Stimulated activated CD4-positive, alpha-beta T cell treated with anti-CD3 and anti-CD28 coated beads, Interleukin-2, amount 100 ng/mL, for 48 hours (primary cell): ENCODE measurements at places on chromosomes 3 and 15.

GRCh38 chr3:39935261-39935660 lies 125.9 kb downstream of the MYRIP start:
- DNase-seq, result no peak

DNA sequence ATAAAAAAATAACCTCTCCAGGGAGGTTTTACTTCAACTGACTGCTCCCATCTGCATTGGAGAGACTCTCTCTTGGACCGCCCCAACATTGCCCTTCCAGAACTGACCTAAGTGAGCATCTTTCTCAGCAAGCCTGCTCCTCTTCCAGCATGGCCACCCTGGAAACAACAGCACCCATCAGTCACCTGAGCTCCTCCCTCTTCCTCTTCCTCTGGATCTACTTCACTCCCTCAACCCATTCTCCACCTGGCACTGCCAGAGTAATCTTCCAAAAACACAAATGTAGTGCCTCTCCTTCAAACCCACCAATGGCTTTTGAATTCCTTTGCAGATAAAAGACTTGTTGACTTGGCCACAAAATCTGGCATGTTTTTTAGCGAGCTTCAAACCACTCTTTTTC lies 128.8 kb upstream of the NR2F2 start:
- DNase-seq, result no peak

DNA sequence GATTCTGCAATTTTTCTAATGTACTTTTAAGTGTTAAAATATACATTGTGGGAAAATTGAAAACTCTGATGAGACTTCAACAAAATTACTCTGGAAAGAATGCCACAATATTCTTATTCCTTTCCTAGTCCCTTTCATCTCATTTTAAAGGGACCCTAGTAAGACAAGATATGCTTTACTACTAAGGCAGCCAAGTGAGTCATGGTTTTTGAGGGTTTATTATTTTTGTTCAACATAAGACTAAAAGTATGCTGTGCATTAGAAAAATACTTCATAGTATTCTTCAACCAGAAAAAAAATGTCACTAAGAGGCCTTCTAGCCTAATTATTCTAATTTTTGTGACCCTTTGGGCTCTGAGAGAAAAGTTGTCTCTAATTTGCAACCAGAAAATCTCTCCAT lies 7.4 kb downstream of the IL12A start:
- DNase-seq, result no peak

- DNase-seq, result no peak
Observed at GRCh38 chr3:159130108-159130507, 328.3 kb downstream of the MFSD1 start.

GRCh38 chr15:63852407-63852806 lies 18.7 kb upstream of the HERC1 start:
- no peak for DNase-seq

DNA sequence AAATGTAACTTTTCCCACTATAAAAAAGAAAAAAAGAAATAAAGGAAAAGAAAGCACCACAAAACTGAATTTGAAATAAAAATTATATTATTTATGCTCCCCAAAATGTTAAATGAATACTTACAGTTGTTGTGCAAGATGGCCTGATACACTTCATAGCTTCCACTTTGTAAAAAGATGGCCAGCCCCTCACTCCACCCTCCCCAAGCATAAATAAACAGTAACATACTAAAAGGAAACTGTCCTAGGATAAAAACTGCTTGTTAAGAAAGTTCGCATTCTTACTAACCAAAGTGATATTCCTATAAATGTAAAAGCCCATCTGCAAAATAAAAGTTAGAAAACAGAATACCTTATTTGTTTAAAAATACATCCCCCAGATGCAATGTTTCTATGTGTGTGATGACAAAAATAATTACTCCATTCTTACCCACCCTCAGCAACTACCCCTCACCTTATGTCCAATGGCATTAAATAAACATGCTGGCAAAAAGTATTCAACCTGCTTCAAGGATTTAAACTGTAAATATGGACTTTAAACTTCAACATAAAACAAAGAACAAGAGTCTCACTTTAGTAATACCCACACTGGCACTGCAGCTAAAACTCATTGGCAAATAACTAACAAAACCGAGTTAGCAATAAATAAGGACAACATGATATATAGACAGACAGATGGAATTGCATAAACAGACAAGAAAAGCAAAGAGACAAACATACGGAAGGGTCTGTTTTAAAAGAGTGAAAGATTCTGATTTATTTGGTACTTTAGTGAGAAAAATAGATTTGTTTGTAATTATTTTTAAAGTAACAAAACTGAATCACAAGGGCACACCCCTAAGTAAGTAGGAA lies 47.7 kb downstream of the ZBTB20 start:
- DNase-seq, result no peak

DNA sequence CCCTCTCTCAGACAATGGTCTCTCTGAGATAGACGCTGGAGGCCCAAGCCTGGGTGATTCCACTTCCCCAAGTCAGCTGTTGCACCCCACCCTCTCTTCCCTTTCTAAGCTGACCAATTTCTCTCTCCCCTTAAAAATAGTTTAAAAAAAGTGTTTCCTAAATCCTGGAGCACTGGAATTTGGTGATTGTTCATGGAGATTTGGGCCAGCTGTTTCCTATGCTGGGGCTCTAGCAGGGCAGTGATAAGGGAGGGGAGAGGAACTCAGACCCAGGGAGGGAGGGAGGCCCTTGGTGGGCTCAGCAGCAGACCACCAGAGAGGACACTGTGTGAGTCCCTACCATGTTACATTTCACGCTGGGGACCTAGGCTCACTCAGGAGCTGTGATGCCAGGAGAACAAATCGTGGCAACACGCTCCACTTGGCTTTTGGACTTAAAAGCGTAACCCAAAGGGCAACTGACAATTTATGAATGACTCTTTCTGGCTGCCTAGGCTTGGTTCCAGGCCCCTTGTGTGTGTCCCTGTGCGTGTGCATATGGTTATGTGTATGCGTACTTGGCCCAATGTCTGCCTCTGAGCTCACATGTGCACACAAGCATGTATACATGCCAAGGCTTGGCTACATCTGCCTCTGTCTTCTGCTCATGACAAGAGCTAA lies 59.8 kb upstream of the INSYN1 start:
- DNase-seq, result no peak

DNA sequence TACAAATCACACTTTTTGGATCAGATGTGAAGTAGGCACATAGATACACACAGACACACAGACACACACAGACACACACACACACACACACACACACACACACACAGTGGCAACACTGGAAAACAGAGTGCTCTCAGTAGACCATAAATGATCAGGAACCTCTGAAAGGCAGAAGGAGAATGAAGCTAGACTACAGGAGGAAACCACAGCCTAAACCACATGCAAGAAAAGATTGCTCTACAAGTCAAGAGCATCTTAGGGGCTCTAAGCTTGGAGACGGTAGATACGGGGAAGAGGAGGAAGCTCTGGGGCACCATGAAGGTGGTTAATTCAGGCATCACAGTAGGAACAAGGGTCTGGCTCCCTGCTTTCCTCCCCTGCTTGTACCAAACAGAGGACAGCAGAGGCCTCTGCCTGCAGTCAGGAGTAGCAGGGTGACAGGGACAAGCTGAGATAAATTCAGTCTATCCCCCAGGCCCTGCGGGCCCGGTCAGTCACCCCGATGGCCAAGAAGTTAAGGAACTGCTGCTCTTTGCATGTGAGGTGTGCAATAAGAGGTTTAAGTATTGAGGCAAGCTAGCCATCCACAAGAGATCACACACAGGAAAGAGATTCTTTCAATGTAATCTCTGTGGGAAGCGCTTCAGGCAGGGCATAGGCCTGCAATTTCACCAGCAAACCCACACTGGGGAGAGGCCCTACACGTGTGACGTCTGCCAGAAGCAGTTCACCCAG lies 23.5 kb upstream of the ARPIN start:
- DNase-seq, result peak; percentile 3

- no peak for DNase-seq
Observed at GRCh38 chr3:12751571-12751970, 7.5 kb downstream of the TMEM40 start.

- no peak for DNase-seq
Observed at GRCh38 chr3:84547207-84547606, 411.6 kb upstream of the CADM2 start.

GRCh38 chr3:51519848-51520247 lies 18.7 kb upstream of the RAD54L2 start:
- no peak for DNase-seq

- DNase-seq, result no peak
Observed at GRCh38 chr3:32862936-32863487, 45.2 kb downstream of the TRIM71 start.

GRCh38 chr3:61985020-61985419 lies 388.3 kb downstream of the FEZF2 start:
- DNase-seq, result no peak

DNA sequence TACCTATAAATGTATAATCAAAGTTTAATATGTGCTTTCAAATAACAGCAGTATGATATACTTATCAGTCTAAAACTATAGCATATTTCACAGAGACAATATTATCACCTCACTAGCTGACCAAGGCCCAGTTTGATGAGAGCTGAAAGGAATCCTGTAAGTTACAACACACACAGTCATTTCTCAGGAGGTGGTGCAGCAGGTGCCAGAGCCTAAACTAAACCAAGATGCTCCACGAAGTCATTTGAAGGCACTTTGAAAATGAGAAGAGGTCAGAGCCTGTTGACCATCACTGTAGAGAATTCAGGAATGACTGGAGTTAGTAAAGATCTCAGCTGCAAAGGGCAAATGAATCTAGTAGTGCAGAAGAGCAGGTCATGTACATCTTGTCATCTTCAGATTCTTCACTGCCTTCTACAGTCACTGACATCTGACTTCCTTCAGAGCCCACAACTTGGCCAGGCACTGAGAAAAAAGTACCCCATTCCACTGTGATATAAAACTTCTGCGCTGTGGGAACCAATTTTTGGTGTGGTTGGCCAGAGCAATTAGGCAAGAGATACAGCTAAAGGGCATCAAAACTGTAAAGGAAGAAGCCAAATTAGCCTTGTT lies 7.9 kb downstream of the GBE1 start:
- DNase-seq, result no peak

- DNase-seq, result no peak
Observed at GRCh38 chr3:11373654-11374053, 101.5 kb downstream of the ATG7 start.

DNA sequence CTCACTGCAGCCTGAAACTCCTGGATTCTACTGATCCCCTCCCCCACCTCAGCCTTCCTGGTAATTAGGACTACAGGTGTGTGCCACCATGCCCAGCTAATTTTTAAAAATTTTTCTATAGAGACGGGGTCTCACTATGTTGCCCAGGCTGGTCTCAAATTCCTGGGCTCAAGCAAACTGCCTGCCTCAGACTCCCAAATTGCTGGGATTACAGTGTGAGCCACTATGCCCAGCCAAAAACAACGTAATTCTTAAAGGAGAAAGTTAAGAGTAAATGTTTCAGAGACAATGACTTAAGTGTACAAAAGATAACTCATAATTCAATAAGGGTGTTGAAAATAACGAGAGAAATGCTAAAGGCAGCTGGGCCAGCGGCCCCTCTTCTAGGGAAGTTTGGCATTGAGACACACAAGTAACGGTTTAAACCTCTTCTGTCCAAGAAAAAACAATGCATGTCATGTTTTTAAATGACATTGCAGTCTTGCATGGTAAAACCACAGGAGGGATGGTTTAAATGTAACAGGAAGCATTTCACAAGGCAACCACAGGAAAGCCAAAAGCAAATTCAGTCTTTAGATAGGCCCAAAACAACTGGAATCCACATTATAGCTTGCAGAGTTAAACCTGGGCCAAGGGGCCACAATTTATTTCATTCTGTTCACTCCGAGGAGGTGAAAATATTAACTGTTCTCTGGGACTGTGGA lies 5.1 kb downstream of the PROK2 start:
- DNase-seq, result no peak

DNA sequence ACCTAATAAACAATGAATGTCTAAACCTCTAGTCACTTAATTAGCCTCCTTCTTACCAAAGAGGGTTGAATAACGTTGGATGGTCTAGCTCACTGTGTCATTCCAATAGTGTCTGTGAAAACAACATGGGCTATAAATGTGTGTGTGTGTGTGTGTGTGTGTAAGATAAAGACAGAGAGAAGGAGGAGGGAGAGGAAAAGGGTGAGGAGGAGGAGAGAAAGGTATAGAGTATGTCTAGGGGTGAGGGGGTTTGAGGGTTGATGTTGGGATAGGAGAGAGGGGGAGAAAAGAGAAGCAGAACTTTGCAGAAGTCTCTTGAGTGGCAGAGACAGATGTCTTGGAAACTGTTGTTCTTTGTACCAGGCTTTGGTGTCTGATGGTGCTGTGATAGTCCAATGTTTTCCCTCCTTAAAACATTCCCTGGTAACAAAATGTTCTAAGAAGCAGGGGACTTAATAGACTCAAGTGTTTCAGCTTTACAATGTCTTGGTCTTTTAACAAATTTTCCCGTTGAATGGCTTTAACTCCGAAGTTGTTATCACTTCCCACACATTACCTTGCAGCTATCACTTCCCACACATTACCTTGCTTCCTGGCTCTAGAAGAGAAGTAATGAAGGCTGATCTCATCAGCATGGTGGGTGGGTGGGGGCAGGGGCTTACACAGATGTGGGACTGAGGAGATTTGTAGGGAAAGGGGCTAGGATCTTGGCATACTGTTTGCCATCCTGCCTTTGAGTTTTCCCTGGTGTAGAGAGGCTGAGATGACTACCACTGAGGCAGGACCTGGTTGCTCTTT lies 57.8 kb upstream of the ETV5 start:
- no peak for DNase-seq

DNA sequence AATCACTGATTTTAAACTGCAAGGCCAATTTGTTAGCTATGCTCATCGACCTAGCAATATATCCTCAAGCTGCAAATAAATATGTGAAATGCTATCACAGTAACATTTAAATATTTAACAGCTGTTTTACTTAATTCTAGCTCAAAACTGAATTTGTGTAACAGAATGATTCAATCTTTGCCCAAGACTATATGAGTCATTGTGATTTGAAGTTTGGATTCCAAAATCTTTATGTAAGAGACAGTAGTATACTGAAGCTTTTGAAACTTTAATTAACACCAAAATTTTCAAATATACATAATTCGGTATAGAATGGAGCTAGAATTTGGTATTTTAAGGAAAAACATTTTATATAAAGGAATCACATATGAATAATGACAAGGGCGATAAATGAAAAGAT lies 603.0 kb upstream of the ROBO2 start:
- no peak for DNase-seq

- DNase-seq, result no peak
Observed at GRCh38 chr3:188518835-188519452, 365.0 kb downstream of the LPP start.

DNA sequence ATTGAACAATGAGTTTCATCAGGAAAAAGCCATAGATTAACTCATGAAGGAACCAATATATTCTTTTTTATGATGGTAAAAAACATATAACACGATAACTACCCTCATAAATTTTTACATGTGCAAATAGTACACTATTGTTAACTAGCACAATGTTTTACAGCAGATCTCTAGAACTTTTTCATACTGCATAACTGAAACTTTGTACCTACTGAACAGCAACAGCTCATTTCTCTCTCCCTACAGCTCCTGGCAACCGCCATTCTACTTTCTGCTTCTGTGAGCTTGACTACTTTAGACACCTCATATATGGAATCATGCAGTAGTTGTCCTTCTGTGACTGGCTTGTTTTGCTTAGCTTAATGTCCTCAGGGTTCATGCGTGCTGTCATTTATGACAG lies 235.4 kb downstream of the NFKBIZ start:
- no peak for DNase-seq

GRCh38 chr15:100172356-100173024 lies 169.3 kb downstream of the ADAMTS17 start:
- DNase-seq, result no peak
